ENCODE measurements at places on chromosomes 5 and 9.

DNA sequence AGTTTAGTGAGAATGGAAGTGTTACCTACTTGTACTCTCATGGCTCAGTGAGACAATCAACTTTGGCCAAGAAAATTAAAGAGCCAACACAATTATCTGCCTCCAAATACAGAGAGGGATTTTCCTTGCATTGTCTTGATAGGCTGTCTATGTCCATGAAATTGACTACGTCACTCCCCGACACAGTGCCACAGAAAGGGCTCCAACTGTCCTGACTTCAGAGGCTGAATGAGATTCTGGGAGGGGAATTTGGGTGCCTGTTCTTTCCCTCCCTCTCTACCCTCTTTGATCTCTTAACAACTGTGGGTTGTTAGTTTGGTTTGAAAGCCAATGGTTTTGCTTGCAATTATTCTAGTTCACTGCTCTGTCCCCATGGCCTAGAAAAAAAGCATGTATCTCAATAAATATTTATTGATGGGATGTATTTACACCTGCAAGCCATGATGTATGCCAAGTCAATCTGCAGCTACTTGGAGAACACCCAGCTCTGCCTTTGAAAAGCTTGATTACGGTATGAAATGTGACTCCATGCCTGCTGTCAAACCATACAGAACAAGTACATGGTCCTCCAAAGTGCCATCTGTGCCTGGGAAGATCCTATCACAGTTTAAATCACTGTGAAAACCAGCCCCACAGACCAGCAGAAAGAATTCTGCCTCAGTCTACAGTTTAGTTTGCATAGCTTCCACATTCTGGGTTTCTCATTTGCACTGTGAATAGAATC lies 37.3 kb downstream of the CAPSL start:
- peak; percentile 9 for DNase-seq

- peak; percentile 87 for DNase-seq
Measured at GRCh38 chr5:17228821-17229291, 11.4 kb downstream of the BASP1 start.

GRCh38 chr9:8732367-8733075 lies 932.9 kb upstream of the DMAC1 start:
- DNase-seq, result peak; percentile 72

DNA sequence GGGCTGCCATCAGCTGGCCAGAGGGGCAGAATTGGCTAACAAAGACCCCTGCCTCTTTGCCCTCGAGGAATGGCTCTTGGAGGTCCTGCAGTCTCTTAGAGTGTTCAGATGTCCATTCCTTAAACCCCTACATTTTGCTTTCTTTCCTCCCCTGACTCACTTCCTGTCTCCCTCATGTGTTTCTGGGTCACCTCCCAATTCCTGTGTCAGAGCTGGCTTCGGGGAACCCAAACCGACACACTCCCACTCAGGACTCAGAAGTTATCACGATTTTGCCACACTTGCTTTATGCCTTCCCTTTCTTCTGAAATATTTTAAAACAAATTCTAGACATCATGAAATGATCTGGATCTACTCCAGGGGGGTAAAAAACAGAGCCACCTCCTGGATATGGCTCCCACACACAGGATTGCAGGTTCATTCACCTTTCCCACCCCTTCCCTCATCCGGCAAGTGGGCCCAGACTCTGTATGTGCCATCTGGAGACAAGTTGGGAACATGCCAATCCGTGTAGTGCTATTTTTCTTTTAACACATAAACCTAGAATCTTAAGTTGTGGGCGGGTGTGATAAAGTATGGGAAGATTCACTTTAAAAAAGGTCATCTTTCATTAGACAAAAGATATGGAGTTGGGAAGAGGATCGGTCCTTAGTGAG lies 145.7 kb downstream of the NXNL2 start:
- DNase-seq, result no peak

DNA sequence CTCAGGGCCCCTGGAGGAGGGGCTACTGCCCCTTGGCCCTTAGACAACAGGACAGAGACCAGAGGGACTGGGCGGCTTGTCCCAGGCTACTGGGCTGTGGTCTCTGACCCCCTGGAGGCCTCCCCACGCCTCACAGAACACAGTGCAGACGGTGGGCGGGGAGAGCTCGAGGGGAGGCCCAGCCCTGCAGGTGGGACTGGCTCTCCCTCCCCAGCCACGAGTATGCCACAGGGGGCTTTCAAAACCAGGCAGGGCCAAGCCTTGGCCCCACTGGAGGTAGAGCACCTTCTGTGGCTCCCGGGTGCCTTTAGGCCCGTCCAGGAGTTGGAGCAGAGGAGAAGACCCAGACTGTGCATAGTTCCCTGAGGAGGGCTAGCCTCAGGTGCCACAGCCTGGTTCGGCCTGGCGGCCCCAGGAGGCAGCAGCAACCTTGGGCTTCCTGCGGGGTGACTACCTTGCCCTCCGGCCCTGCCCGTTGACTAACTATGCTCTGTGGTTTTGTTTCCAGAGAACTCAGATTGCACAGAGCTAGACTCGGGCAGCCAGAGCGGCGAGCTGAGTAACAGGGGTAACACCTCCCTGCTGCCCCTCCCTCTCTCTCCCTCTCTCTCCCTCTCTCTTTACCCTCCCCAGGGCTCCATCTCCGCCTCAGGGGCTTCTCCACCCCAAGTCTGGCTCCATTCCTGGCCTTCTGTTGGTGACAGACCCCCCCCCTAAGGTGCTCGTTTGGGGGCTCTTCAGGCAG lies 15.5 kb downstream of the CARD19 start:
- no peak for DNase-seq

DNA sequence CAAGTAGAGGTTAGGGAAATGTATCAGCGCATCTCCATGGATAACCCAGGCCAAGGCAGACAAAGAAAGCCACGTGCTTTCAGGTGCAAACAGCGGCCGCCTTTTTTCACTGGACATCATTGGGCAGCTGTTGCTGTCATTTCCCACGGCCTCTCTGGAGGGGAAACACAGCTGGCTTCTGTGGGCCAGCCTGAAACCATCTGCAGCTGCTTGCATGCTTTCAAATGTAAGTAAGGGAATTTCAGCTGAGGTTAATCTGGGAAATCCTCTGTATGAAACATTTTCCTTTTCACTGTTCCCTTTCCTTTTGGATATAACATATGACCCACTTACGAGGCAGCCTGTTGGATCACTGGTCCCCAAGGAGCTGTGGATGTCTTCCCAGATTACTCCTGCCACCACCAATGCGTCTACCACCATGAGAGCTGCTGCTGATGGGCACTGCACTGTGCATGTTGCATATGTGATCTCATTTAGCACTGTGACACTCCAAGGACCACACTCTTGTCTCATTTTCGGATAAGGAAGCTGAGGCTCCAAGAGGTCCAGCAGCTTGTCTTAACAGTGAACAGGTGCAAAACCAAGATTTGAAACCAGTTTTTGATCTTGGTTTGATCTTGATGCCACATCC lies 106.3 kb downstream of the C9orf152 start:
- DNase-seq, result no peak

DNA sequence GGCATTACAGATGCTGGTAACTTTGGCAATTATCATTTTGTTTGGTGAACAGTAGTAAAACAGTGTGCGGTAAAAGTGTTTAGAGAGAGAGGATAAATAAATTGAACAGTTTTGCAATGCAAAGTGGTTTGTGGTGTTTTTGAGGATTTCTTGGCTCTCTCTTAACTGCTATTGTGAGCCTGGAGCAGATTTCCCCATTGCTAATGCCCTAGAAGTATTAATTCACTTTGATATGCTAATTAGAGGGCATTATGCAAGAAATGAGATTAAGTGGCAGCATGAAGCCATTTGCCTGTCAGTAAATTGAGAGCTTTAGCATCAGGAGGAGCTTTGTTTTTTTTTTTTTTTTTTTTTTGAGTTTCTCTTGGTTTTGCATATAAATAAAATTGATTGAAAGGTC lies 8.2 kb downstream of the PBX3 start:
- DNase-seq, result peak; percentile 49

DNA sequence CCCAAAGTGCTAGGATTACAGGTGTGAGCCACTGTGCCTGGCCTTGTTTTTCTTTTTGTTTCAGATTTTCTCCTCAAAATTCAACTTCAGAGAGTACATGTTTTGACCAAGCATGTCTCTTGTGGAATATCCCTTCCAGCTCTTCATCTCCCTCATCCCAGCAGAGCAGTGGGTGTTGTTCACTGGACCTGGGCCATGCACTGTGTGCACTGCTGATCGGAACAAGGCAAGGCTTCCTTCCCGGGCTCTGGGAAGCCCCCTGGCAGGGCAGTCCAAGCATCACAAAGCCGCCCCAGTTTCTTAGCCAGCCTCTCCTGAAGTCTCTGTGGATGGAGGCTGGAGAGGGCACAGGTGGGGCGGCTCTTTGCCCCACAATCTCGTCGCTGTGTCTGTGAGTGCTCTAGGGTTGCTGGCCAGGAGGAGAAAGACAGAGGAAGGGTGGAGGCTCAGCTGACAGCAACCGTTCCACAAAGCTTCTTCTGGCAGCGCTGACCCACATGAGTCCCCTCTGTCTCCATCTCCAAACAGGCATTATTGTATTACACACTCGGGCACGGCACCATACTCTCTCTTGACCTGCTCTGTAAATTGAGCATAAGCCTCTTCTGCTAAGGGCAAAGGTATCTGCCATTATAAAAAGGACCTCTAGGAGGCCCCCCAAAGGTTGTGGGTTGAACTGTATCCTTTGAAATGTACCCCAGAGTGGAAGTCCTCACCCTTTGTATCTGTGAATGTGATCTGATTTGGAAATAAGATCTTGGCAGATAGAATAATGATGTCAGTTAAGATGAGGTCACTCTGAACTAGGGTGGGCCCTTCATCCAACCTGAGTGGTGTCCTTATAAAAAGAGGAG lies 89.6 kb downstream of the TARS1 start:
- DNase-seq, result no peak

GRCh38 chr9:10566848-10567247 lies 46.0 kb downstream of the PTPRD start:
- no peak for DNase-seq

DNA sequence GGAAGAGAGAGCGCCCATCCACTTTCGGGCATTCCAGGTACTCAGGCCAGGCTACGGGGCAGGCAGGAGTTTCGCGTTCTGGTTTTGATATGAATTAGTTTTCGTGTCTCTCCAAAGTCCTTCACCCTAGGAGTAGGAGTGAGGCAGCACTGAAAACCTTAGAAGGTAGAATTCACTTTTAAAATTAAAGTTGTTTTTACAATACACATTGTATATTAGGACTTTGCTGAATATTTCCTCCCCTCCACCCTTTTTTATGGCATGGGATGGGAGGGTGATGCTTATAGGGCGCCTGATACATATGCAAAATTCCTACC lies 747 bp downstream of the ITGA1 start:
- no peak for DNase-seq

GRCh38 chr9:107102011-107102410 lies 181.1 kb upstream of the RAD23B start:
- DNase-seq, result no peak

GRCh38 chr9:14935964-14936363 lies 25.7 kb upstream of the FREM1 start:
- DNase-seq, result peak; percentile 89

DNA sequence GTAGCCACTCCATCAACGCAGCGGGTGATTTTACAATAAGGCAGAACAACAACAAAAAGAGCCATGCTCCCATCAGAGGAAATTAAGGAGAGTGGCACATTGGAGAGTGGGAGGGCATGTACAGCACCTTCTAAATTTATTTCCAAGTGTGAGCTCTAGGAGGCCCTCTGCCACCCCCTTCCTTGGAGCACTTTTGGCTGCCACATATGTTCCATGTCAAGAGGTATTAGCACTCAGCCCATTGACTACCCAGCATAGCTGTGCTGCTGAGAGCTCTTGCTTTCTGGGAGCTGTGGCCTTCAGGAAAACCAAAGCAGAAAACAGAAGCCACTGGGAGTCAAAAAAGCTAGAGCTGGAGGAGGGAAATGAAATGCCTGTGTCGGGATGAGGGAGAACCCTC lies 200.2 kb upstream of the PANK3 start:
- peak; percentile 7 for DNase-seq

GRCh38 chr9:137760426-137760825 lies 117.2 kb upstream of the CACNA1B start:
- DNase-seq, result no peak

GRCh38 chr5:39021413-39021812 lies 52.8 kb downstream of the RICTOR start:
- DNase-seq, result no peak

DNA sequence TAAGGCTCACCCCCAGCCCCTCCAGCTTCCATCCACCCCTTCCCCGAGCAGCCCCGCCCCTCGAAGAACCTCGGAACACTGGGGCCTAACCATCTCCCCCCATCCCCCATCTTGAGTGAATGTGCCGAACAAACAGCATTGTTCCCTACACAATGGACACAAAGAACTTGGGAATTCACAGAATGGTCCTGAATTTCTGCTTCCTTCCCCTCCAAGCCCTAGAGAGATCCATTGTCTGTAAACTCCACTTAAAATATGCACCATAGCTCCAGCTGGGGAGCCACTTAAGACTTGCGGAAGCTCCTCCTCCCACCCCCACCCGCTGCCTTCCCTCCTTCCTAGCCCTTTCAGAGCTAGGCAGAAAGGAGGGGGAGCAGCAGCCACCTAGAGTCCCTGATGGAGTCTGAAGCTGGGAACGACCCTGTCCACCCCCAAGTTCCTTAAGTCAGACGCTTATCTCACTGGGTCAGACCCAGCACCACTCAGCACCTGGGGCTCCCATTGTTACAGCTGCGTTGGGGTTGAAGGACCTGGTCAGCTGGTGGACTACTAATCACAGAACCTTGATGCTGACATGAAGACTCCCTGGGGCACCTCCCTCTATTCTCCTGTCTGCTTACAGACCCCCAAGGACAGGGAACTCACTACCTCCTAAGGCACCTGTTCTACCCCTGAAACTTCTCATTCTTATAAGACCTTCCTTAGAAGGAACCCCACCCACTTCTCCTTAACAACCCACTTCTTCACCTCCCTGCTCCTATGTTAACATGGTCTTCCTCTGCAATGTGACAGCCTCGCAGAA lies 61.4 kb downstream of the PCDH1 start:
- no peak for DNase-seq

DNA sequence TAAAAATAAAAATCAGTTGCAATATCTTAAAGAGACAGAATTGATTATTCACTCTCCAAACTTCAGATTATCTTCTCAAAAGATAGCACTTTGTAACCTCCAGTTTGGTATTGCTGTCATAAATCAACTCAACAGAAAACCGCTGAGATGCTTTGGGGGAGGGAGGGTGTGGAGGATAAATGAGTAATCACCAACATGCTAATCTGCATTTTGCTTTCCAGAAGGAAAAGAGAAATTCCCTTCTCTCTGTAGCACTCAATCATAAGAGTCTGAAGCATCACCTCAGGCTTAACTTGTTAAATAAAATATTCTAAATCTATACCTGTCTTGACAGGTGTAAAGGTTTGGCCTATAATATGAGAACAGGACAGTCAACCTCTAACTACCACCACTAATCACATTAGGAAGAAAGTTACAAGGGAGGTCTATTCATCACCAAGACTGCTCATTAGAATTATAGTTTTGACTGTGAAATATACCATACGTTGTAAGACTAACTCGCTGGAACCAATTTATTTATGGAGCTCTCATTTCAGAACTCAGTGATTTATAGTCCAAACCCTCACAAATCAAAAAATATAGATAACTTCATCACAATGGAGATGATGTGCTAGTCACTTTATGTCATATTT lies 89.0 kb downstream of the PIK3R1 start:
- DNase-seq, result no peak

DNA sequence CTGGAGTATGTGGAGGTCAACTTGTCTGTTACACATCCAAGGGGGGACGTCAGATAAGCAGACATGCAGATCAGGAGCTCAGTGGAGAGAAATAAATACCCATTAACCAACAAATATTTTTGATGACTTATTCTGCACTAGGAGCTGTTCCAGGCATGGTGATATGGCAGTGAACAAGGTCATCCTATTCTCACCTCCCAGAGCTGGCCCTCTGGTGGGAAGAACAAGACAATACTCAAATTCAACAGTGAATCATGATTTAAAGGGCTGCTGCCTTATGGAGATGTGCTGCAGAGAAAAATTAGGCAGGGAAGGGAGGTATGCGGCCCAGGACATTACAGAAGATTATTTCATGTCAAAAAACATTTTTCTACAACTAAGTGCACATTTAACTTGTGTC lies 36.5 kb downstream of the SYK start:
- DNase-seq, result no peak
